ENCODE measurements at places on chromosomes 3 and 15.

GRCh38 chr3:132001036-132001435 lies 33.8 kb downstream of the CPNE4 start:
- no peak for DNase-seq

DNA sequence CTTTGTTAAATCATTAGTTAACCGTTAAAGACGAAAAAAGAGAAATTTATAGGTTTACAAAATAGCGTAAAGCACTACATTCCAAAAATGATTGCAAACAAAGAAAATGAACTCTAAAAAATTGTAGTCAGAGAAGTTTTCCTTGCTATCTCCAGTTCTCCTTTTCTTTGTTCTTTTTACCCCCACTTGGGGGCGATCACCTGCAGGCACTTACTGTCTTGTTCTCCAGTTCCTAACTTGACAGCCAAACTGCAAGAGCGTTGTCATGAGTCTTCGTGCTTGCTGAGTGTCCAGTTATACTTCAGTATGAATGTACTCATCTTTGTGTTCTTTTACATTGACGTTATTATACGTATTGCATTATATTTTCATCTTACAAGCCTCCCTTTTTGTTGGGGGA lies 54.5 kb downstream of the CHD2 start:
- no peak for DNase-seq

GRCh38 chr3:144433006-144433405 lies 461.4 kb downstream of the DIPK2A start:
- DNase-seq, result no peak

- DNase-seq, result no peak
Measured at GRCh38 chr3:81788610-81789009, 27.2 kb upstream of the GBE1 start.

DNA sequence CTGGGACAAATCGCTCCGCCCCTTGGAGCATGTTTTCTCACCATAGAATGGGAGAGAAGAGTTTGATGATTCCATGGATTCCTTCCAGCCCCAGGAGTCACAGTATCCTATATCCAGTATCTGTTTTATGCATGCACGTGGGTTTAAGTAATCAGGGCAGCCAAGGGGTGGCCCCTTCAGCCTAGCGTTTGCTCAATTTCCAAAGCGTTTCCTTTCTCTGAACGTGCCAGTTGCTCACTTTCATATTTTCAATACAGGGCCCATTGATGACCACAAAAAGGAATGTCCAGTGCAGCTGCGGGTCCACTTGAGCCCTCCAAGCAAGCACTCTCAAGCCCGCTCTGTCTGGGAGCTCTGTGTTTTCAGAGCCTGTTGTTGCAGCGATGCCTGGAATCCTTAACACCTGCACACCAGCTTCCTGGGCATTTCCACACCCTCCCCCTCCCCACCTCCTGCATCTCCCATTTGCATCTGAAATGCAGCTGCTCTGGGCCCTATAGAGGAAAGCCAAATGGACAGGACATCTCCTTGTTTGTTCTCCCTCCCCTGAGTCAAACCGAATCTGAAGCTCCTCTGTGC lies 164.3 kb upstream of the LPP start:
- no peak for DNase-seq

- peak; percentile 59 for DNase-seq
Measured at GRCh38 chr15:85380812-85381642, 624 bp downstream of the AKAP13 start.

DNA sequence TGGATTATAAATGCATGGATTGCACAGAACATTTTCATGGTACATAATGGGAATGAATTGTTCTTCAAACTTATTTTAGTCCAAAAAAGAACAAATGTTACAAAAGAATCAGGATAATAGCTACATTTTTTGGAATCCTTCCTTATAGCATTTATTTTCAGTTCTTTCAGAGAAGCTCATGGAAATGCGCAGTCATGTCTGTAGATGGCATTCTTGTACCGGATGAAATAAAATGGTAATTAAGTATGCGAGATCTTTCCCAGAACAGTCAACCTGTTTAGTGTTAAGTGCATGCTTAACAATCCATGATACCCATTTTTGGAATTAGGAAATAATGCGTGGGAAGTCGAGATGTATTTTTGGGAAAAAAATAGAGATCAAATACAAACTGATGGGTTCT lies 38.2 kb upstream of the GOLGA8B start:
- no peak for DNase-seq

- no peak for DNase-seq
Measured at GRCh38 chr3:22371036-22371435, 620.0 kb upstream of the ZNF385D start.

- DNase-seq, result no peak
Measured at GRCh38 chr3:157330206-157330605, 106.4 kb upstream of the PTX3 start.

GRCh38 chr3:169687603-169688002 lies 24.1 kb upstream of the MECOM start:
- DNase-seq, result no peak

- DNase-seq, result no peak
Measured at GRCh38 chr3:191282251-191283185, 46.7 kb upstream of the CCDC50 start.

- no peak for DNase-seq
Measured at GRCh38 chr3:126517291-126517951, at the start of gene UROC1. Gene UROC1, minus strand, starts transcription at chr3:126517773. Its CDS starts 54 bp downstream, at chr3:126517719.

DNA sequence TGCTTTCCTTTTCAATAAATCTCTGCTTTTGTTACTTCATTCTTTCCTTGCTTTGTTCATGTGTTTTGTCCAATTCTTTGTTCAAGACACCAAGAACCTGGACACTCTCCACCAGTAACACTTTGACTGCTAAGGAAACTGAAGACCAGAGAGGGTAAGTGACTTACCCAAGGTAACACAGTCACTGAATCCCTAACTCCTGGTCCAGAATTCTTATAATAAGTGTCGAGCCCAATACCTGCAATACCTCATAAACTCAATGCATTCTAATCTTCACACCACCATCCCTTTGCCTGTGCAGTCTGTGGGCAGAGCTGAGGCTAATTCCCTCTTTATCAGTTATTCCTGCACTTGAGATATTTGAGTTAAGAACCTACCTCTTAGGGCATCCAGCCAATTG lies 237.8 kb downstream of the UACA start:
- no peak for DNase-seq

- no peak for DNase-seq
Measured at GRCh38 chr3:138845771-138846173, 11.0 kb upstream of the PIK3CB start.

DNA sequence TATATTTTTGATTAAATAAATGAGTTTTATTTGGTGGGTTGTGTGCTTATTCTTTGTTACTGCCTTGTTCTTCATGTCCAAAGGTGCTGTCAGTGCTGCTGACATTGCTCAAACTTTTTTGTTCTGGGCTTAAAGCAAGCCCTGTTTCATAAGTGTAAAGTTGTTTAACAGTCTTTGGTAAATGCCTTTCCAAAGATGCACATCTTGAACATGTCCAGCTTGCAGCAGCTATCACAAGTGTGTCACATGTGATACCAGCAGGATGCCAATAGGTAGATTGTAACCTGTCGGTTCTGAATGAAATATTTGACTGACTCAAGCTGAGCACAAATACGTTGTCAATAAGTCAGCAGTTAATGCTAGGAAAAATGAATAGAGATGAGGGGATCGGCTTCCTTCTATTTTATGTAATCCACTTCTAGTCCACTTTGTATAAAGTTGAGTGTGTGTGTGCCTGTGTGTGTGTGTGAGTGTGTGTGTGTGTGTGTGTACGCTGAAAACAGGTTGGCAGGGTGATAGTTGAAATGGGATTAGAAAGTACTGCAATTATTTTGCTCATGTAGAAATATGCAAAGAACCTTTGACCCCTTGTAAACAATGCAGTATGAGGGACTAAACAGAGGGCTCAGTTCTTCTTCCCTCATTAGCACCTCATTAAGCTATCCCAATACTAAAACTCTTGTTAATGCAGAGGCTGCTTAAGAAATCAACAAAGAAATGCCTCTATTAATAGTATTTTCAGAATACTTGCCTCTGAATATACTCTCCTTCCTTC lies 986.5 kb downstream of the TUSC7 start:
- DNase-seq, result no peak

DNA sequence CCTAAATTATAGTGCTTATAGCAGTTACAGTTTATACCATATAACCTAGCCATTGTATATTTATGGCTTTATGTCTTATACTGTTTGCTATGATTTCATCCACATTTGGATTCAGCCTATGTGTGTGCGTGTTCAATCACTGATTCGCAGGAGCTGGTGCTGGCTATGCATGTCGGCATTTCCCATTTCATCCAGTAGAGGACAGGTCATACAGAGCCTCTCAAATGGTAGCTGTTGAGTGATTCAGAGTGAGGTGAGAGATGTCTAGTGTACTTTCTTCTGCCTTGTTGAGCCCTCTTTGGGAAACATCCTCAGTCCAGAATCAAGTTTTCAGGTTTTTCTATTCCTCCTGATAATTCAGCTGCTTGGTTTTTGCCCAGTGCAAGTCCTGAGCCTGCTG lies 76.1 kb downstream of the FRMD4B start:
- no peak for DNase-seq

- DNase-seq, result peak; percentile 51
Measured at GRCh38 chr15:45634432-45635190, at the start of gene SQOR. Gene SQOR, plus strand, starts transcription at chr15:45635029. Its CDS starts 23,895 bp downstream, at chr15:45658924.

DNA sequence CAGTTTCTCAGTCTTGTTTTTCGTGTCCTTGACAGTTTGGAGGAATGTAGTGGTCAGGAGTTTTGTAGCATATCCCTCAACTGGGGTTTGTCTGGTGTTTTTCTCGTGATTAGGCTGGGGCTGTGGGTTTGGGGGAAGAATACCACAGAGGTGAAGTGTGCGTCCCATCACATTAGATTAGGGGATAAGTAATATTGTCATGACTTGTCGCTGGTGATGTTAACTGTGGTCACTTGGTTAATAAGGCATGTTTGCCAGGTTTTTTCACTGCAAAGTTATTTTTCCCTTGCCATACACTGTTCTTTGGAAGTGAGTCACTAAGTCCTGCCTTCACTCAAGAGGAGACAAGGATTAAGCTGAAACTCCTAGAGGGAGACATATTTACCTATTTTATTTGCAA lies 39.1 kb downstream of the PAK2 start:
- DNase-seq, result no peak

DNA sequence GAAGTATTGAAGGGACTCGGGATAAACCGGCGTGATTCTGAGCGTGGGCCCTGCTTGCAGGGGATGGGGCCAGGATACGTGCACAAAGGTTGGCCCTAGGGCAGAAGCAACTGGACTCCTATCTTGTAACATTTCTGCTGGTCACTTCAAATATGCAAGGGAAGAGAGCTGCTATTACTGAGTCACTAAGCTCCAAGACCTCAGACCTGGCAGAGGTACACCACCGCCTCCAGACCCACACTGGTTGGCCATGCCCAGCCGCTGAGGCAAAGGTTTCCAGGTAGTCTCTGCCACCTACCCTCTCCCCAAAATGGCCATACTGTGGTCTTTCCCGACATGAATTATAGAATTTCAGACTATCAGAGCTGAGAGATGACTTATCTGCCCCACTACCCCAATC lies 13.4 kb upstream of the STRA6 start:
- DNase-seq, result no peak

DNA sequence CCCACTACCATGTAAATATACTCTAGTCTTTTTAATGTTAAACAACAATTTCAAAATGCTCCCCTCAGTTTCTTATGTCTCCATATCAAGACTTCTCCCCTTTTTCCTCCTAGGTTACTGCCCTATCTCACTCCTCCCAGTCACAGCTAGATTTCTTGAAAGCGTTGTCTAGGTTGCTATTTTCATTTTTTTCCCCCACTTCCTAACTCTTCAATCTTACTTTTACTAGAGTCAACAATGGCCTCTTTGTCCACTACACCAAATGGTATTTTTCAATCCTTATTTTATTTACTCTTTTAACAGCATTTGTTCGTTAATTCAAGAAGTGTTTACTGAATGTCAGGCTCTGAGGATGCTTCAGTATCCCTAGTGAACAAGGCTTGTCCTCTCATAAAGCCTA lies 84.4 kb downstream of the VPS8 start:
- no peak for DNase-seq

DNA sequence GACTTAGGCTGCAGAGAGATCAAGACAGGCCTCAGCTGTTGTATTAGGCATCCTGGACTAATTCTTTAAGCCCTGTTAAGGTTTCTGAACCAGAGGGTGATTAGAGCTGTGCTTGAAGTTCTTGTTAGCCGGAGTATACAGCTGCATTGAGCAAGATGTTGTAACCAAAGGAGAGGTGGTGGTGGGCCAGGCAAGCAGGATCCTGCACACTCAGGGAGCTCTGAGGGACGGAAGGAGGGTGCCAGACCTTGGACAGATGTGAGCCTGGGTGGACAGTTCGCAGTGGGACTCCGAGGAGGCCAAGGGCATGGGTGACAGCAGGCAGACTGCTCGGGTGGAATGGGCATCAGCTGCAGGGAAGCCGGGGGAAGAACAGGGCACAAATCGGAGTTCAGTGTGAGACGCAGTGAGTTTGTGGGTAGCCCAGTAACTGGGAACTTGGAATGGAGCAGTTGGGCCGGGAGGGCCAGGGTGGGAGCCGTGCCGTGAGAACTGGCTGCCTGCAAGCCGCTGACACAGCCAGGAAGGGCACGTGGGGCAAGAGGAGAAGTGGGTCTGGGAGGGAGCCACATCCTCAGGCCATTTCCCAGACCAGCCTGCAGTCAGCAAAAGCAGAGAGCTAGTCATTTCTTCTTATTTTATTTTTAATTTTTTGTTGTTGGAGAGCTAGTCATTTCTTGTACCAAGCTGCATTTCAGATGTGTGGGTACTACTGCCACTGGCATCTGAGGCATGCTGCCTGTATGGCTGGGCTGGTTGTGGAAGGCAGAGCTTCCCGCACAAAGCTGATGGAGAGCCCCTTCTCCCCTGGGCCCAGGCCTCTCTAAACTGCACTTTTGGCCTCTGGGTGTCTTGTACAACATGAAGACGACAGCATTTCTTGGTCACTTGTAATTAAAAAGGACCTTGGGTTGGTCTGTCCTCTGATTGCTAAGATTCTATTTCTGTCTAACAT lies 61.0 kb downstream of the PGPEP1L start:
- DNase-seq, result no peak

GRCh38 chr3:108511055-108511454 lies 659 bp upstream of the MYH15 start:
- no peak for DNase-seq

GRCh38 chr3:104206925-104207324 lies 1159.8 kb upstream of the ALCAM start:
- no peak for DNase-seq

All from effector memory CD4-positive, alpha-beta T cell (primary cell).